ENCODE measurements at places on chromosomes 1 and 21.
A peak's percentile ranks its signal among the peaks of the same experiment; 100 is the strongest.

- DNase-seq: no peak
These were observed 216.6 kb upstream of the CSF3R start for GRCh38 chr1:36699113-36699911.

- no peak for DNase-seq
These were observed 1060.4 kb upstream of the TMPRSS15 start for GRCh38 chr21:19463966-19464365.

- DNase-seq: no peak
These were observed 13.3 kb upstream of the GLIS1 start for GRCh38 chr1:53752281-53752680.

DNA sequence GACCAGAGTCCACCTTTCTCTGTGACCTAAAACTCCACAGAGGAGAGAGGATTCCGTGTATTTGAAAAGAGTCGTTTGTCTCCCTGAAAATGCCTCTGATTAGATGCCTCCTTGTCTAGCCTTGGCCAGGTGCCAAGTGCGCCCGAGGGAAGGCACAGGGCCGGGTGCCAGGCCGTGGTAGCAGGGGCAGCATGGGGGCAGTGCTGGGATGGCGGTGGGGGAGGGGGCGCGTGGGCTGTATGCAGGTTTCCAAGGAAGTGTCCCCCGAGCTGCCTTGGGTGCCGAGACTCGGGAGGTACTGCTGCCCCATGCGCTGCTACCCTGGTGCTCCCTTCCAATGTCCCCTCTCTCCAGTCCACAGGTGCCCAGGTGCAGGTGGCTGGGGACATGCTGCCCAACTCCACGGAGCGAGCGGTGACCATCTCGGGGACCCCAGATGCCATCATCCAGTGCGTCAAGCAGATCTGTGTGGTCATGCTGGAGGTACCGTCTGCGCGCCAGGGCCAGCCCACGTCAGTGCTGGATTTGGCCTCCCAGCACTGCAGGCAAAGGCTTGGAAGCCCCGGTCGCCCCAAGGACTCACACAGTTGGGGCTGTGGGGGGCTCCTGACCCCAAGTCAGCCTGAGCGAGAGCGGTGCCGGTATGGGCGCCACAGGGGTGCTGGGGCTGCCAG is 70.9 kb upstream of the COL6A1 start:
- DNase-seq: no peak

DNA sequence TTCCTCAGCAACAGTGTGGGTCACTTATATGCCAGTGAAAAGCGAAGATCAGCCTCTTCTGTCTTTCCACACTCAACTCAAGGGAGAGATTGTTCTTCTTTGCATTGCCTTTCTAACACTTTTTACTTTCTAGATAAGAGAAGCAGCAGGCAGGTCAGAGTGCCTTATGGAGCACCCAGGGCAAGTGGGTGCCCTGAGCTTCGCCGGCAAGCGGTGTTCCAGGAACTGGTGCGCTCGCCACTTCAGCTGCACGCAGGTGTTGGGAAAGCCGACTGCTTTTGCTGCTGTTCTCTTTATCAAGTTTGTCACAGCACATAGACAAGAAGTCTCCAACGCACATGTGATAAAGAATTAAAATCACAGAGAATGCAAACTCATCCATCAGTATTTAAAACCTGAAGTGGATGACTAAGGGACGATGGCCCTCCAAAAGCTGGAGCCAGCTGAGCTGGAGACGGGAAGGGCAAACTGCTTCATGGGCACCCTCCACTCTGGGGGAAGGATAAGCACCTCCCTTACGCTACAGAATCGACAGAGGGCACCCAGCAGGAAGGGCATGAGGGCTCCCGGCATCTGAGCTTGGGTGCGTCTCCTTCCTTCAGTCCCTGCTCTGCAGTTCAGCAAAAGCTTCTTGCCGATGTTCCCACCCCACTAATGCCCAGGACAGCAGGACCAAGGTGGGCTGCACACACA is 20.7 kb downstream of the UBE2G2 start:
- DNase-seq: no peak

DNA sequence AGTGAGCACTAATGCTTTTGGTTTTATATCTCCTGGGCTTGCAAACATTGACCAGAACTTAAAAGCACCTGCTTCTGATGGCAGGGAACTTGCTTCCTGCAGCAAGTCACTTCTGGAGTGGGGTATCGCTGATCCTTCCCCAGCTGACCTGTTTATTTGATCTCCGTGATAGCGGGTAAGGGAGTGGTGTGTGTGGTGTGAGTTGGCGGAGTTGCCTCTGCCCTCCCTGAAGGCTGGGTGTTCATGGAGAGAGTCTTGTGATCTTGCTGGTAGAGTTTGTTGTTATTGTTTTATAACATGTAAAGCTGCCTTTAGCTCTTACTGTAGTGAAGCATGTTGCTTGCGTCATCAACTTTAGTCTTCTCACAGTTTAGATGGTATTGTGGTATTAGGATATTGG is 3.9 kb downstream of the MFN2 start:
- DNase-seq: no peak

DNA sequence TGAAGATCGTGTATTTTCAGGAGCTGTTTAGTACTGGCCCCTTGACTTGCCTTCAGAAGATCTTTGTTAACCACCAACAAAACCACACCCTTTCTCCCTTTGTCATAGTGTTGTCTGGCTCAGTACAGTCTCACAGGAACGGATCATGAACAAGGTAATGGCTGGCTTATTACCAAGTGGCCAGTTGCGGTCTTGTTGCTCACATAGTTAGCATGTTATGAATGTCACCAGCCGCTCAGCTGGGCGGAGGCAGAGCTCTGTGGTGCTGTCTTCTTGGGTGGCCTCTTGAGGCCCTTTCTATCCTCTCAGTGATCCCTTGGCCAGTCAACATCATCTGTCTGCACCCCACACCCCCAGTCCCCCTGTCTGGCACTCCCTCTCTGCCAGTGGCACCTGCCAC is 21.4 kb downstream of the CNIH3 start:
- DNase-seq: no peak

DNA sequence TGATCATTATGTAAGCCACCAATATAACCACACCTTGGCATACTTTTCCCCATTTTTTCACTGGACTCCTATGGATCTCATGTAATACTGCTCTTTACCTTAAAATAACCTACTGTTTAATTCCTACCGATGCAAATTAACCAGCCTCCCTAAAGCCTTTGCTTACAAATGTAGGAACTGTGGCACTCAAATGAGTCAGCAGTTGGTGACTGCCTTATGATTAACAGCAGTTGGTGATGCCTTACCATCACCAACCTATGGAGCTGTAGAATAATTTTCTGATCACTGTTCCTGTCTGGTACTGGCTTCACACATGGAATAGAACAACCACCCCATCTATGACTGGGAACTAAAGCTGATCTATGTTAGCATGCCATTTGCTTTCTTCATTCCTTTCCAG is 7.8 kb upstream of the NUDT17 start:
- no peak for DNase-seq

- DNase-seq: no peak
These were observed 84.7 kb downstream of the APP start for GRCh38 chr21:26085882-26086281.

DNA sequence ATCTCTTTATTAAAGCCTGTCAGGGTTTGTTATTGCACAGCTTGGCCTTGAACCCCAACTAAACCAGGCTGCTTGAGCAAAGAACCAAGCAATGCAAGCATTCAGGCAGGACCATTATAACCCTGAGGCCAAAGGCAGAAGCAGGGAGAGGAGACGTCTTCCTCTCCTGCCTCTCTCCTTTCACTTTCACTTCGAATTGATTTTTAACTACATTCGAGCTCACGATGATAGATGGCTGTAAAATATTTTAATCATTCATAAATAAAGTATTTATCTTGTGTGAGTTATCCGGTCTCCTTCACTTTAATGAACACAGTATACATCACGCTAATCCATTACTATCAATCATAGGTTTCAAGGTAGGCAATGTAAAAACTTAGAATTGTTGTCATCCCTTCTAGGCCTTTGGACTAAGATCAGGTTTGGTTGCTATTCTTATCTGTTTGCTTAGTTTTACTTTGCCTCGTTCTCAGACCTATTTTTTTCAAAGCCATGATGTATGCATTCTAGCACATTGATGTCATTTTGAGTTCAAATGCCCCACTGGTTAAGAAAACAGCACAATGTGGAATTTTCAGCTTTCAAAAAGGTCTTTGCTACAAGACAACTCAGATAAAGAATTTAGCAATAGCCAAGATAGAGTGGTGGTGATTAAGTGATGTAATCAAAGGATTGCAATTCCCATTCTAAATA is 480.2 kb upstream of the RUNX1 start:
- no peak for DNase-seq

DNA sequence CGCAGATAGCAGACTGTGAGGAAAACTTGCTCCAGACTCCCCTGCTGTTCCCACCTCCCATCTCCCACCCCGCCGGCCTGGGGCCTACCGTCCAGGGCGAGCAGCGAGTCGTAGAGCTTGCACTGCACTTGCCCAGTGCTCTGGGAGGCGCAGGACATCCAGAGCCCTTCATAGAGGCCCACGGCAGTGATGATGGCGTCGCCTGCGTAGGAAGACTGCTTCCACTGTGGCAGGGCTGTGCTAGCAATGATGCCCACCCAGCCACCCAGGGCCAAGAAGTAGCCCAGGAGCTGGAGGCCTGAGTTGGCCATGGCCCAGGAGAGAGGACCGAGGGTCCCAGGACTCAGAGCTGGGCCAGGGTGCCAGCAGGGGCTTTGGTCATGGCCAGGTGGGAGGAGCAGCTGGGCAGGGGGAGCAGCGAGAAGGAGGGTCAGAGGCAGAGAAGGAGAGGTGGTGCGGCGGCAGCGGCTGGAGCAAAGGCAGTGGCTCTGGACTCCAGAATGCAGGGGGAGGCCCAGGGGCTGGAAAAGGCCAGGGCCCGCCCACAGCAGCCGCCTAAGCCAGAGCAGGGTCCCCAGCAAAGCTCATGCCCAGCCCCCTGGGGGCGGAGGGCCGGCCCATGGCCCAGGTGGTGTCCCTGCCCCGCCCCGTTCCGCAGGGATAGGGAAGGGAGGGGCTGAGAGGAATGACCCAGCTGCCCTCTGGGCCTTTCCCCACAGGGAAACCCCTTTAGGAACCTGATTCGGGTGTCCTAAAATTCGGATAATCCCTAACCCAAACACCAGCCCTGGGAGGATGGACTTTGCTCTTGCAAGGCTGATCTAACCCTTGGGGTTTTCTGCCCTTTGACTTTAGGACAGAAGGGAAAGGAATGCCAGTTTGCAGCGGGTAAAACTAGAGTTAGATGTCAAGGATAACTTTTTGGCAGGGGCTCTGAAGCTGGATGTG is at the start of gene CLDN19:
CLDN19 (minus strand) TSS at position 484 of the 948 bp plus-strand sequence; CDS start at position 311, 173 bp downstream.
- DNase-seq: no peak

DNA sequence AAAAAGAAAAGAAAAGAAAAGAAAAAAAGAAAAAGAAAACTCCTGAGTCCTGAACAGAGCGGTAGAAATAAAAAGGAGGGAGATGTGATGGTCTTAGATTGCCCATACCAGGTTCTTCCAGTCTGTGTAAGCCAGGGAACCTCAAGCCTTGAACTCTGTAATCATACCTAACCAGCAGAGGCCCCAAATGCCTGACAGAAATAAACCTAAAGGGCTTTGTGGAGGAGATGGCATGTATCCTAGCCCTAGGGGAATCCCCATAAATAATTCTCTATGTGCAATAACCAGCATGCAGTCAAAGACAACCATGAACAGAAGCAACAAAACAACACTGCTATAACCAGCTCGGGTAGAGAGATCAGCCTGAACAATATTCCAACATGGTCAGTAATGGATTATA is 40.4 kb downstream of the USP48 start:
- DNase-seq: no peak

GRCh38 chr1:155882235-155882634 is 22.9 kb downstream of the SYT11 start:
- no peak for DNase-seq

GRCh38 chr1:145985502-145986439 is 10.6 kb downstream of the TXNIP start:
- peak; percentile 61 for DNase-seq

GRCh38 chr1:153659656-153660055 is 1.2 kb downstream of the SNAPIN start:
- peak; percentile 54 for DNase-seq

GRCh38 chr1:246074421-246074820 is 432.7 kb downstream of the SMYD3 start:
- no peak for DNase-seq

GRCh38 chr1:119008483-119009311 is 20.6 kb upstream of the TBX15 start:
- DNase-seq: no peak

DNA sequence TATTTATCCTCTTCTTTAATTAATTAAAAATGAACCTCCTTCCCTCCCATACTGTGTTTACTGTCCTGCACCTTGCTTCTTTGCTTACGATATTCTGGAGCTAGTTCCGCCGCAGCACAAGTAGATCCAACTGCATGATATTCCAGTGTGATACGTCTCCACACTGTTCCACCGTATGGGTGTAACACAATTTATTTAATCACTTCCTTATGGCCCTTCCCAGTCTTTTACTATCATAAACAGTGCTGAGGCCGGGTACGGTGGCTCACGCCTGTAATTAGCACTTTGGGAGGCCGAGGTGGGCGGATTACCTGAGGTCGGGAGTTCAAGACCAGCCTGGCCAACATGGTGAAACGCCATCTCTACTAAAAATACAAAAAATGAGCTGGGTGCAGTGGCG is 25.7 kb downstream of the CNST start:
- DNase-seq: no peak

- DNase-seq: no peak
These were observed 12.7 kb upstream of the HYI start for GRCh38 chr1:43466403-43466802.

DNA sequence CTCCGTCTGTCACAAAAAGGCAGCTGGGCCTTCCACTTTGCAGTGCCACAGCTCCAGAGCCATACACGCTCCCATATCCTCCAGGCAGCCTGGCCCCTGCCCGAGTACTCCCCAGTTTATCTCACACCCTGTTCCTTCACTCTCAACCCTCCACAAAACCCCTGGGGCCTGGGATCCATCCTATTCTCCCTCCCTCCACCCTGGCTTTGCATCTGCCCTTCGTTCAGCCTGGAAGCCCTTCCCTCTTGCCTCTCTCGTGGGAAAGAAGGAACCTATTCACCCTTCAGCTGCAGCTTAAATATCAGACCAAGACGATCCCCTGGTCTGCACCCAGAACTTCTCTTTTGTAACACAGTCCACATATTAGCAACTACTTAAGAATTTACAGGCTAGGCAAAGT is 56.7 kb downstream of the CAMK2N1 start:
- no peak for DNase-seq

GRCh38 chr1:221794079-221794670 is 52.3 kb upstream of the DUSP10 start:
- no peak for DNase-seq

DNA sequence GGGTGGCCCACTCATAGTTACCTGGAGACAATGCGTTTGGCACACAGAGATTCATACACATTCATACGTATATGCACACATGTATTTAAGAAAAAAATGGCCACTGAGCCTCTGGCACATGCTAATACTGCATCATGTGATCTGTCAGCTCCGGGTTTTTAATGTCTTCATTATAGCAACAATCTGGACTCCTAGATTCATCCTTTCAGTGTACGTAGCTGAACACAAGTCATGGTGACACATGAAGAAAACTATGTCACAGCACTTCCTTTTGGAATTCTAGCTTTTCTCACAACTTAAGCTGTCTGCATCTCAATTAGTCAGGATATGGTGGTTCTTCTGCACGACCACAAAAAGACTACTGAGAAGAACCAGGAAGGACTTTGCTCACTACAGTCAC is 24.7 kb downstream of the HSF2BP start:
- no peak for DNase-seq

- no peak for DNase-seq
These were observed 648 bp downstream of the EPHA8 start for GRCh38 chr1:22563671-22564602.

- no peak for DNase-seq
These were observed 356.5 kb upstream of the PTBP2 start for GRCh38 chr1:96365076-96365475.

- DNase-seq: no peak
These were observed 16.3 kb upstream of the ACKR1 start for GRCh38 chr1:159188375-159188788.
